ENCODE measurements at places on chromosomes 16 and 17. TPM values are rescaled to one million over a fixed set of nuclear protein-coding genes. Genes with fewer than 3 reads are reported as not detected.
A peak's percentile ranks its signal among the peaks of the same experiment; 100 is the strongest.

- no peak for DNase-seq
Measured at GRCh38 chr17:62860962-62861873, 53.1 kb upstream of the MARCHF10 start.

Gene TMEM98
- total RNA-seq = 90.4 TPM

DNA sequence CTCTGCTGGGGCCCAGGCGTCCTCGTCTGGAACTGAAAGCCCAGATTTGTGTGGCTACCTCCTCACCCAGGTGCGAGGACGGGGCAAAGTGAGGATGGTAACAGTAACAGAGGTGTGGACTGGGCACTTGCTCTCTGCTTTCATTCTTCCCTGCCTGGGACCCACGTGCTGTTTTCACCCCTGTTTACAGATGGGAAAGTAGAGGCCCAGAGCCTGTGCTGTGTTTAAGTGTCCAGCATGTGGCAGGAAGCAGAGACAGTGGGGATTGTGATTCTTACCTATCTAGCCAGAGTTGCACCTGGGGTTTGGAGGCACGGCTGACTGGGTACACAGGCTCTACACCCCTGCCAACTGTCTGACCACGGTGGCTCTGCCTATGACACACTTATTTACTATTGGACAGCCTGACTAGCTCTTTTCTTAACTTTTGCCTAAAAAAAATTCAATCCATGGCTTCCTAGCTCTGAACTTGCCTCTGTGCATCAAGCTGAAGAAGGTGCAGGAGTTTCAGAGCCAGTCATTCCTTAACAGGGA lies 155.4 kb downstream of the CLEC16A start:
- DNase-seq = no peak

Gene ST6GALNAC1
- 0.21 TPM for total RNA-seq

GRCh38 chr16:88784856-88785105 lies 239 bp downstream of the PIEZO1 start:
- no peak for DNase-seq

Gene FA2H
- not detected for total RNA-seq

Gene FBXW10
- total RNA-seq = not detected

- no peak for DNase-seq
Measured at GRCh38 chr16:12679660-12680272, 123.9 kb downstream of the CPPED1 start.

- no peak for DNase-seq
Measured at GRCh38 chr17:54814371-54814770, 86.3 kb upstream of the TOM1L1 start.

GRCh38 chr16:84868829-84869472 lies 49.2 kb downstream of the CRISPLD2 start:
- DNase-seq = peak; percentile 76

DNA sequence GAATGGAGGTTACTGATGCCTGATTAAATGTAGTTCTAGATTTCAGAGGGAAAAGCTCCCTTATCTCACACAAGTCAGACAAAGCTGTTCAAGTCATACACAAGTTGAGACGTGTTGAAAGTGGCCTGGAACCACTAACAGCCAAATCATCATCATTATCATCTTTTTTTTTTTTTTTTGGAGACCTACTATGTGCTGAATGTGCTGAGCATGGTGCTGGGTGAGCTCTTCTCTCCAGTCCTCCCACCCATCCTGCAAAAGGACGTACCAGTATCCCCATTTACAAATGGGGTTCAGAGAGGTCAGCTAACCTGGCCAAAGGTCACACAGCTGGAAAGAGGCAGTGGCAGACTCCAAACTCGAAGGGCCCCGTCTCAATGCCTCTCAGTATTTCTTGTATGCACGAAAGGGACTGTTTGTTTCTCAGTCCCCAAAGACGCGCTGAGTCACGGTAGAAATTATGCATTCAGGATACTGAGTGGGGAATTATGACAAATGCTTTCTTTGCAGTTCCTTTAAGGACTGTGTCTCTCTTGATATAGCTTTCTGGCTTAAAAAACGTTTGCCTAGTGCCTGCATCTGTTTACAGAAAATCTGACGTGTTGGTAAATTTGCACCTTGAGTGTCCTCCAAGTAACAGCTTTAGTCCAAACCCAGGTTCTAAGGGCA lies 235.5 kb downstream of the XYLT1 start:
- DNase-seq = no peak

DNA sequence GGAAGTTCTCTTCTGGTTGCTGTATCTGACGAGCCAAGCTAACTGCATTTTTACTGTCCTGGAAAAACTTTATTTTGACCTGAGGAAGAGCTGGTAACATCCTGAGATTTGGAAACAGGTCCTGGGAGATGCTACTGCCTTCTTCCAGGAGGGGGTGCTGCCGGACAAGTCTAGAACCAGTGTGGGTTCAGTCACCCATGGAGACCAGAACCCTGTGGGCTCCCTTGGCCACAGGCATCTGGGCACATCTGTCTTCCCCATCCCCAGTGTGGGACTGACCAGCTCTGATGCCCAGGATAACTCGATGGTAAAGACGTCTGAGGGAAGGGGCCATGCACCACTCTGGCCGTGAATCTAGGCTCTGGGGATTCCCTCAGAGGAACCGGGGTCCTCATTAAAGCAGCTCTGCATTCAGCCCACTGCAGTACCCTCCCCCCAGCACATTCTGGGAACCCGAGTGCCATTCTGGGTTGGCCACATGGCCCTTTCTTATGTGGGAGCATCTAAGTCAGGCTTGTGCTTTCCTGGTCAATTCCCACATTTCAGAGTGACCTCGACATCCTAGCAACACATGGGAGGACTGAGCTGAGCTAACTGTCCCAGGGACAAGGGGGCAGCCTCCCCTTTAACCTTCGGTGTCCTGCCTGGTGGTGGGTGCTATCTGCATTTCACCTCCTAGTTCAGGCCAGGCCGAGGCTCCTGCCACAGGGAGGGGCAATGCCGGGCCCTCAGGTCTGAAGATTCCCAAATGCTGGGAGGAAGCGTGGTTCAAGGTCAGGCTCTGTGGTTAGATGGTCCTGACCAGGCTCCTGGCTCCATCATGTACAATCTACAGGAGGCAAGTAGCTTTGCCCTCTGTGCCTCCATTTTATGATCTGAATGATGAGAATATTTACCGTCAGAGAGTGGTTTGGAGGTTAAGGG lies 6.4 kb downstream of the C16orf86 start:
- DNase-seq = peak; percentile 92

Gene SEPTIN1
- not detected for total RNA-seq

Gene IRF8
- total RNA-seq = not detected

- no peak for DNase-seq
Measured at GRCh38 chr16:80875616-80876015, 71.2 kb upstream of the CDYL2 start.

DNA sequence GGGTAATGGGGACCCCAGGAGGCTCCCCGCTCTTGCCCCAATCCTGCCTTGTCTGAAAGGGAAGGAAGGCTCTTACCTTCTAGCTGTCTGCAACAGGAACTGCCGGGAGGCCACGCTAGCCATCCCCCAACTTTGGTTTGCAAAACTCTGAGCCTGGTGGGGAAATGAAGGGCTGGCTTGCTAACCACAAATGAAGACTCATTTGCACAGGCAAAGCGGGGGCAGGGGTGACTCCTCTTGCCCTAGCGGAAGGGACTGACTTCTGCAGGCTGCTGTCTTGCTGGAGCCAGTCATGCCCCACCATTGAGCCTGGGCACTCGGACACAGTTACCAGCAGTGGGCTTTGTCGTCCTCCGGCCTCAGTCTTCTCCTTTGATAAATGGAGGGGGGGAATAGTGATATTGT lies 52.6 kb downstream of the PLCG2 start:
- DNase-seq = no peak

DNA sequence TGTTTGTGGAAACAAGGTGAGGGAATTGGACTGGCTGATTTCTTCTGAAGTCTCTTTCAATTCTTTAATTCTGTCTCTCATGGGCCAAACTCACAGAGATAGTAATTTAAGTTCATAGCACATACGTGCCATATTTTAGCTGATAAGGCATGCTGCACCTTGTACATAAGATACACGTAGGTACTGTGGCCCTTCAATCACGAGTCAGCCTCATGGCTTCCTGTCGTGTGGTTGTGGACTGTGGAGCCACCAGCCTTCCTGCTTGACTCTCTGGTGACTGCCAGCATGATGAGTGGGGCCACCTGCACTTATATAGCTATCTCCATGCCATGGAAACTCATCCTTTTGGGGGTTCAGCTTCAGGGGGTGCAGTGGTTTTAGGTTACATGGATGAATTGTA lies 25.1 kb downstream of the KSR1 start:
- no peak for DNase-seq

DNA sequence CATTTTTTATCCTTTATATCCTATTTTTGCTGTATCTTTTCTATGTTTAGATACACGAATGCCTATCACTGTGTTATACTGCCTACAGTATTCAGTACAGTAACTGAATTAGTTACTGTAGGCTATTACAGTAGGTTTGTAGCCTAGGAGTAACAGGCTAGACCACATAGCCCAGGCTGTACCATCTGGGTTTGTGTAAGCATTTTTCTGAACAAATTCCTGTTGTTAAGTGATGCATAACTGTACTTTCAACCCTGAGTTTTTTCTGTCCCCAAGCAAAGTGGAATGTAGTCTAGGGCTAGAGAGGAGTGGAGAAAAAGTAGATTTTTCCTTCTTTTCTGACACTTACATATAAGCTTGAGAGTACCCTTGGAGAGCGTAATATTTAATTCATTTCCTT lies 282.1 kb downstream of the HS3ST3B1 start:
- DNase-seq = no peak

GRCh38 chr17:72839131-72839725 lies 253.3 kb downstream of the SLC39A11 start:
- peak; percentile 83 for DNase-seq
